ENCODE measurements at places on chromosomes 11 and 22.

GRCh38 chr11:12602421-12602820, 71.8 kb upstream of the TEAD1 start:
- DNase-seq: no peak

DNA sequence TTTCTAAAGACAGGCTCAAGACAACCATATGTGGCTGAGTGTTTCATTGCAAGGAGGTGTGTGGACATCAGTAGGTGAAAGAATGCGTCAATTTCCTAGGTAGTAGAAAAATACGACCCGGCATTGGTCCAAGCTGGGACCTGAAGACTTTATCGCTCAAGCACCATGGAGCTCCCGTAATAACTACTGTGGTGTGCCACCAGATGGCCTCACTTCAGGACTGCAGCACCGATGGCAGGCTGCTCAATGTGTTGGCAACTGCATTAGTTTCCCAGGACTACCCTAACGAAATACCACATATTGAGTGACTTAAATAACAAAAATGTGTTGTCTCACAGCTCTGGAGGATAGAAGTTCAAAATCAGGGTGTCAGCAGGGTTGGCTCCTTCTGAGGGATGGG, 72.4 kb upstream of the FAT3 start:
- DNase-seq: no peak

DNA sequence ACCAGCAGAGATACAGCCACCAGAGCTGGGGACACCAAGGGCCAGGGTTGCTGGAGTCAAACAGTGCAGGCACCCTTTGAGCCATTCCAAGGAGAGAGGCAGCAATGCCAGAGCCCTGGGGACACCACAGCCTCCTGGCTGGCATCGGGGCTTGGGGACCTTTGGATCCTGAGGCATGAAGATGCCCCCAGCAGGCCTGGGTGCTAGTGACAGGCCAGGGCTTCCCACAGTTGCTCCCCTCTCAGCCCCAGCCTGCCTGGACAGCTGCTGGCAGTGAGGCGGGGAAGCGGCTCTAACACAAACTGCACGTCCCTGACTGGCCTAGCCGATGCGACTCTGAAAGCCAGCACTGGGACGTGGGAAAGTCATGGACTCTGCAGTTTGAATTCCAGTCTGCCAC, 2.7 kb downstream of the CD5 start:
- DNase-seq: no peak

GRCh38 chr11:81772166-81772565, 961.5 kb downstream of the FAM181B start:
- DNase-seq: no peak

DNA sequence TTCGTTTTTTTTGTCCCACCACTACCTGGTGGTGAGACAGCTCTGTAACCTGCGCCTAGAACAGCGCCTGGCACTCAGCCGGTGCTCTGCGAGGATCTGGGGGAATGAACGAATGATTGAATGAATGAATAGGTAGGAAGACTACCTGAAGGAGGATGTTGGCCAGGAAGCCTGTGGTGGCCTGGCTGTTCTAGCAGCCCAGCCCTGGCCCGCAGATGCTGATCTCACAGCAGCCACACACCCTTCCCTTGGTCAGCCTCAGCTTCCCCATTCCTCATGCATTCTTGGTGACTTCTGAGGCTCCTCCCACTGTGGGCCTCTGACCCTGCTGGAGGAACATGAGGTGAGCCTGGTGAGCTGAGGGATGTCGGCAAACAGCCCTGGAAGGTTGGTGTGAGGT, 3.7 kb downstream of the TRPM5 start:
- no peak for DNase-seq

DNA sequence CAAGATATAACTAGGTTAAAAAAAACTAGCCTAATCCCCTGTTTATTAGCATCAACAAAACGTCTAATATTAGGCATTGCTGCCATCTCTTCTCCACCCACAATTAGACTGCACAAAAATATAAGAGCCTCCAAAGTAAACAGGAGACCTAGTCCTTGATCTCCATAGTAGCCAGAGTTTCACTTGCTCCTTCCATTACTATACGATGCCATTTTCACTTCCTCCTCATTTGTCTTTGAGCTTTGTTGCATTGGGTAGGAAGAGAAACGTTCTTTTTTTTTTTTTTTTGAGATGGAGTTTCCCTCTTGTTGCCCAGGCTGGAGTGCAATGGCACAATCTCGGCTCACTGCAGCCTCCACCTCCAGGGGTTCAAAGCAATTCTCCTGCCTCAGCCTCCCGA, 42.3 kb upstream of the RDX start:
- DNase-seq: no peak

DNA sequence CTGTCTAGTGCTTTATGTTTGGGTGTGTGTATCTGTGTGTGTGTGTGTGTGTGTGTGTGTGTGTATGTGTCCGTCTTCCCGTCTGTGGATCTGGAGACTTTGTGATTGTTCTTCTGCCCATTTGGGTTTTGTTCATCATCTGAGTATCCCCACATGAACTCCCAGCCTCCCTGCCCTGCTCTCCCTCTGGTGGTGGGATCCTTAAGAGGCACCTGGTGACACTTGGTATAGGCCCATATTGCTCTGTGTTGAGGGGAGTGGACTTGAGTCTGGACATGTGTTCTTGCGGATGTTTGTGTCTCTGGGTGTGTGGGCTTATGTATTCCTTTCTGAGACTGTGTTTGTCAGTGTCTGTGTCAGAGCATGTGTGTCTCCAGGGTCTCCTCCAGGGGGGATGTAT, 15.3 kb downstream of the RCOR2 start:
- no peak for DNase-seq

DNA sequence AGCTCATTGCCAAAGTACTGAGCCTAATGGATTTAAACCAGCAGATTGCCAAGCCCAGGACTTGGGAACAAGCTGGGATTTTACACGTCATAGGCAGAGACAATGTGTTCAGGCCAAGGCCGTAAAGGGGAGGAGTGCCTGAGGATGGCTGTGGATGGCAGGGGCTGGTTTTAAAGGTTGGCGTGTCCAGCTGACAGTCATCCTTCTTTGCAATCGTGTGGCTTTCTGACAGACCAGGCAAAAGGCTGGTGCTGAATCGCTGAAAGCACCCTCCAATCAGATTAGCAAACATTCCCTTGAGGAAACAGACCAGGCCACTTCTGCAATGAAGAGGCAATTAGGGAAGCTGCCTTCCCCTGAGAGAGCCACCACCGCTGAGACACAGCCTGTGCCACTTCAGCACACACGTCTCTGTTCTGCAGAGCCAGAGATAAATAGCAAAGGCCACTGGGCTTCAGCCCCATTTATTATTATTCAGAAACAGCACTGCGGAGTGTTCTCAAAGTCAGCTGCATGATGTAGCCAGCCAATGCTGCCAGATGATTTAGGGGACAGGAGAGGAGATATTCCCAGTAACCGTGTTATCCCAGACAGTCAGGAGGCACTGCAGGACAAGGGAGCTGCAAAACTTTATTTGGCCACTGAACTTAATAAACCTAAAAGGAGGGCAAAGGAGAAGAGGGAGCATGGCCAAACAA, 54.2 kb upstream of the CSNK2A3 start:
- DNase-seq: peak; percentile 46

DNA sequence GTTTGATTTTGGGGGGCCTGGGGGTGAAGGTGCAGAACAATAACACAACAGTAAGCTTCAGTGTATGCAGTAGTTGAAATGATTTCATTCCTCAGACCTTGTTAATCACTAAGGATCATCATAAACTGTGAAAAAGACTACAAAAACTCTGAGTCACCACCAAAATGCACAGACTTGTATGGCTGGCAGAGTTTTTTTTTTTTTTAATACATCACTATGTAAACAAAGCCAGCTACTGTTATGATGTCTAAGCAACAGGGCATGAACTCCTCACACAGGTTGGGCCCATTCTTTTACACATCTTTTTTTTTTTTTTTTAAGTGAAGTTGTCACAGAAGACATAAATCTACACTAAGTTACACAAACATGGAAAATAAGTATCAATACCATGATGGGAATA, 311.9 kb downstream of the GUCY1A2 start:
- no peak for DNase-seq

DNA sequence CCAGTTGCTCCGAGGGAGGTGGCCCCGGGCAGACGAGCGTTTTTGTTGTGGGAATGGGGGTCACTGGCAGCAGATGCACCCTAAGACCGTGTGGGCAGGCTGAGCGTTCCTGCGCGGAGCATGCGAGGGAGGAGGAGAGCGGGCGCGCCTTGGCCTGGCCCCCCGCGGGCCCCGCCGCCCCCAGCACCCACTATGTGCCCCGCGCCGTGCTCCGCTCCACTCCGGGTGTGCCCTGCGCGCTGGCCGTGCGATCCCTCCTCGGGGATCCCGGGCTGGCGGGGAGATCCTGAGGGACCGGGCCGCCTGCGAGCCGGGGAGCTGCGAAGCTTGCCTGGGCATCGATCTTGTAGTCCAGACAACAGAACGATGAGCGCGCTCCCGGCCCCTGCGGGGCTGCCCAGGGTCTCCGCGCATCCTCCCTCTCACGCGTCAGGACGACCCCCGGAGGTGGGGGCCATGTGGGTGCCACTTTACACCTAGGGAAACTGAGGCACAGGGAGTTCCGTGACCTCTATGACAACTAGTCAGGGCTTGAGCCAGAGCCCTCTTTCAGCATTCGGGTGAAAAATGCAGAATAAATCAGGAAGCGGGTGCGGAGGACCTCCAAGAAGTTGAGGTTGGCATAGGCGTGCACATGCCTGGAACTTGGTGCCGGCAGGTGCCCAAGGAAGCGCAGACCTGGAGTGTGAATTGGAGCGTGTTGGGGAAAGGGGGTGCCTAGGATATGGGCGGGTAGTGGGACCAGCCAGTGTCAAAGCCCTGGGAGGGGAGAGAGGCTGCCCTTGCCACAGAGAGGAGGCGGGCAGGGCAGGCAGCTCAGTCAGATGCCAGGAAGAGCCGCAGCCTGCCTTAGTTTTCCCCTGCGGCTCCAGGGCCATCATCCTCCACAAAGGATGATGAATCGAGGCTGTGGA, 1.3 kb upstream of the KMT5B start:
- DNase-seq: no peak

GRCh38 chr22:50143096-50143495, 27.4 kb upstream of the PANX2 start:
- no peak for DNase-seq

DNA sequence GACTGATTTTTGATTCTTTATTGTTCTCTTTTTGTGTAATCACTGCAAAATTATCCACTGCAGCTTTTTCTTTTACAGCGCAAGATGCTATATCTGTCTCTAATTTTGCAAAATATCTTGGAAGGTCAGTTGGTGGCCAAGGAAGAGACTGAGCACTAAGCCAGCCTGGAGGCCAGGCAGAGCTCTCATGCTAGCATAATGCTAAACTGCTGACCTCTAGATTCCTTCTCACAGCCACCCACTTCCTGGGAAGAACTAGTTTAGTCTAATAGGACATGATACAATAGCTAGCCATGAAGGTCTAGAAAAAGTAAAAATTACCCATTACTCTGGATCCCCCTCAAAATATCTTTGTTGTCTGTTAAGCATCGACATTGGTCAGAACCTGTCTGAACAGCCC, 227.2 kb upstream of the ARHGAP20 start:
- DNase-seq: no peak

DNA sequence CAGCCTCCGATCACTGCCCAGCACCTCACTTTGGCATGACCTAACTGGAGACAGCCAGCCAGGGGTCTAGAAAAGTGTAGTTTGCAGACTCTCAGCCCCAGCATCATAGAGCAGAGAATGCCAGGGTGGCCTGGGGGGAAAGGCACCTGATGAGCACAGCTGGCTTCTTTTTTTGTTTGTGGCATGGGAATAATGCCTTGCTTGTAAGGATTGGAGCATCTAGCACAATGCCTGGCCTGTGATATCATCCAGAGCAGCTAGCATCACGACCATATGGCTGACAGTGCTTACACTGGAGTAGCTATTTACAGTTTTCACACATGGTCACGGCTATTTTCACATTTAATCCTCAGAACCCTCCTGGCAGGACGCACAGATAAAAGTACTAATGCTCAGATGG, 594.8 kb upstream of the B3GAT1 start:
- DNase-seq: no peak

- DNase-seq: no peak
Measured at GRCh38 chr11:130151196-130151595, 8.4 kb upstream of the ST14 start.

DNA sequence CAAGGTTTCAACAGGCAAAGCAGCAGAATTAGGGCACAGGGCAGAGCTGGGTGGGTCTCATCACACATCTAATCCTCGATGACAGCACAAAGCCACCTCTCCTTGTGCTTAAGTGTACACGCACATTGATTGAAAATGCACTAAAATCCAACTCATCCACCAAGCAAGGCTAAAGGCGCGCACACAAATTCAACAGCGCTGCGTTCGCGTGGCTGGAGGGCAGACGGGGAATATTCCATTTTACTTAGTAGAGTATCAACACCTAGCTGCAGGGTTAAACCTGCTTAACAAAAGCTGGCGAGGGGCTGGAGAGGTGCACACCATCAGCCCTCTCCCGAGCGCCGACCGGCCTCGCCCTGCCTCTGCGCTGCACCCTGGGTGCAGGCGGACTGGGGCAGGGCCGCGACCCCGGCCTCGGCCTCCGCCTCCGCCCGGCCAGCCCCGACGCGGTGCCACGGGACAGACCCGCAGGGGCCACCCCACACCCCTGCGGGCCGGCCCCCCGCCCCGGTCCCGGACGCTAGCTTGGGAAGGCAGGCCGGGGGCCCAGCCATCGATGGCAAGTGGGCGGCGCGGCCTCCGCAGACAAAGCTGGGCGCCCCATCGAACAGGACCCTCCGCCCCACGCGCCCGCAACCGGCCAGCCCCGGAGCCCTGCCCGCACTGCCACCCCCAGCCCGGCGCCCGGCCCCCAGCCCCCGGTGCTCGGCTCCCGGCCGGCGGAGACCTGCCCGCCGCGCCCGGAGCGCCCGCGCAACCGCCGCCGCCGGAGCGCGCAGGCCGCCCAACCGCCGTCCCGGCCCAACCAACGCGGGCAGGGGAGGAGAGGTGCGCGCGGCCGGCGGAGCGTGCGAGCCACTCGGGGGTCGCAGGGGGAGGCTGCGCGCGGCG, 929 bp downstream of the PRDM10 start:
- DNase-seq: peak; percentile 74

- no peak for DNase-seq
Measured at GRCh38 chr22:17707526-17707925, 66.7 kb downstream of the BID start.

GRCh38 chr11:36465449-36466163, 44.5 kb downstream of the TRAF6 start:
- DNase-seq: no peak

- DNase-seq: no peak
Measured at GRCh38 chr11:93715797-93716396, 25.4 kb downstream of the TAF1D start.

GRCh38 chr11:100999756-101000155, 129.9 kb downstream of the PGR start:
- DNase-seq: no peak

DNA sequence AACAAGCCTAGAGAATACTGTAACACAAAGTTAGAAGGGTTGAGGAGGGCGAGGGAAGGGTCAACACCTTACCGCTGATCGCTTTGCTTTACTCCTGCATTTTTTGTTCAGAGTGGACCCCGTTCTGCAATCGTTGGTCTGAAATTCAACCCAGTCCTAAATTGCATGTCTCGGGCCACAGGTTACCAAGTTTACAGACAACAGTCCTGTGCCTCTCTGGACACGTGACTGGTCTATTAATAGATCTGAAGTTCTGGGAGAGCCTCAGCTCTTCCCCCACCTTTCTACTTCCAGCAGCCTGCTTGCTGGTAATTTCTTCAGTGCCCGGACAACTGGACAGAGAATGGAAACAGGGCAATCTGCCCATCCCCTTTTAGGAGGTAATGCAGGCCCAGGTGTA, 74.2 kb downstream of the STIM1 start:
- peak; percentile 18 for DNase-seq

GRCh38 chr11:28026634-28027290, 81.2 kb downstream of the KIF18A start:
- no peak for DNase-seq

Measured in heart left ventricle (tissue), 16 donors.